Stimulated activated CD8-positive, alpha-beta memory T cell treated with anti-CD3 and anti-CD28 coated beads, Interleukin-15, amount 100 ng/mL, for 1 hour (primary cell): ENCODE measurements at places on chromosomes 12 and 14.

DNA sequence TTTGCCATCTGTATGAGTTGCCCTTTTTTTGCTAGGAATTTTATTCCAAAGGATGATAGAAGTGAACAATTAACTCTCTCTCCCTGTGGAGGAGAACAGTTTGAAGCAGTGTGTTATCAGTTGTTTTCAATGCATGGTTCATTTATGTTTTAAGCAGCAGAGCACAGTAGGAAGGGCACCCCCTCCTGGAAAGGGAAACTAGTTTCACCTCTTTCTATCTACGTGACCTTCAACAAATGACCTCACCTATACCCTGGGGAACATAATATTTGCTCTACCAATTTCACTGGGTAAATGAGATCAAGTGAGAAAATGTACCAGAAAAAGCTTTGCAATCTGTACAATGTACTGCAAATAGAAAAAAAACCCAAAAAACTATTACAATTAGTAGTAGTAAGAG lies 5.4 kb upstream of the DCP1B start:
- DNase-seq: no peak

GRCh38 chr12:52975204-52975603 lies 26.3 kb downstream of the KRT18 start:
- DNase-seq: no peak

DNA sequence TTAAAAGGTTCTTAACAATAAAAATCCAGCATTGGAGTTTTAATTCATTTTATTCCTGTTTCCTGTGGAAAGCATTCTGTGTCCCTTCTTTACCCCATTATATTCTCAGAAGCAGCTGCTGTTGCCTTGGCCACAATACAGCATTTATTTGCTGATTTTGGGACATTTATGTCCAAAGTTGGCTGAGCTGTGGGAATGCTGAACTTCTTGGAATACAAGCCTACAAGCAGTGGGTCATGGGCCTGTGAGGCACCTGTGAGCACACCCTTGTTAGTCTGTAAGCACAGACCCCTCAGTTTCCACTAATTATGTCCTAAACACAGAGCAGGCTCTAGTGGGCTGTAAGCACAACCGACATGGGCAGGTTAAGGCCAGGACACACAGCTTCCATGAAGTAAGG lies 122.2 kb upstream of the IGF1 start:
- no peak for DNase-seq

GRCh38 chr12:42039176-42039575 lies 105.5 kb downstream of the GXYLT1 start:
- no peak for DNase-seq

DNA sequence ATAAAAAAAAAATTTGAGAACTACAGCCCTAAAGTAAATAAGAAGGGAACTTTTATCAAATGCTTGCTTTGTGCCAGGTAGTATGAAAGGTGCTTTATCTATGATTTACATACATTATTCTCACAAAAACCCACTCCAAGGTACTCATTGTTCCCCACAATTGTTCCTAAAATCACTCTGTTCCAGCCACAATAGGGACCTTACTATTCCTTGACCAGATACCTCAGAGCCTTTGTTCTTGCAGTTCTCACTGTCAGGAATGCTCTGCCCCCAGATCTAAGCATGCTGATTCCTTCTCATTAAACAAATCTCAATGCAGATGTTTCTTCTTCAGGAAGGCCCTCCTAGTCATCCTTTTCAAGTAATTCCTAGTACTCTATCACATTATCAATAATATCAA lies 60.2 kb downstream of the PPP1R12A start:
- no peak for DNase-seq

GRCh38 chr12:96500693-96501092 lies 11.3 kb downstream of the CFAP54 start:
- no peak for DNase-seq

DNA sequence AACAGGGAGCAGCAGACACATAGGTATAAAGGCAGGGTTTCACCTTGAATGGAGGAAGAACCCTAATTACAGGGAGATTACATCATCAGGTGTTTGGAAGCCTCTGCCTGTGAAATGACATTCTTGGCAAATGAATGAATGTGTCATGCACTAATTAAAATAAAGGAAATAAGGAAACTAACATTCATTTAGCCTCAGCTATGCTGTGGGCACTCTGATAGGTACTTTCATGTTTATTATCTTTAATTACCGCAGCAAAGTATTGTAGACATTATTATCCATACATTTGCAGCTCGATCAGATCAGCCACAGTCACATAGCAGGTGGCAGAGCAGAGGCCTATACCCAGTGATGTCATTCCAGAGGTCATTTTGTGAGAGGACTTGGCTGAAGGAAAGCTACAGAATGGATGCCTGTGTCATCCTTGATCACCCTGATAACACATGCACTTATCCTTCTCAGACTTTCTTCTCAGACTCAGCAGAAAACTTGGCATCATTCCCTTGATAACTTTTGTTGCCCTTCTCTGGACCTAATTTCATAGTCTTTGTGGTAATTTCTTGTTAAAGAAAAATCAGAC lies 18.4 kb downstream of the ZNF664 start:
- DNase-seq: no peak

DNA sequence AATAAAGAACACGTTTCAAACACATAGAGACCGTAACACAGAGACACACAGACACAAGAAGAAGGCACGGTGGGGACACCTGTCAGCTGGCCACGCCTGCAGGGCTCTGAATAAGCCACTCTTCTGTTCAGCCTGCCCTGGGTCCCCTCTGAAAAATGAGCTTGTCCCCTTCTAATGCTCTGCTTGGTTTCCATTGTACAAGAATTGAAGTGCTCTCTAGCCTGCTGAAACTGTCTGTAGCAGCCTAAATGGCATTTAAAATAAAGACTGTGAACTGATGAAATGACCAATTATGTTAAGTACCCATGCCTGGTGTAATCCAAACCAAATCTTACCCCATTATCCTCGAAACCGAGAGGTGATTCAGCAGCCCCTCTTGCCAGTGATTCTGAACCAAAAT lies 139.8 kb downstream of the FOXN3 start:
- DNase-seq: no peak

- DNase-seq: no peak
Observed at GRCh38 chr12:49304161-49304560, 9.2 kb downstream of the PRPH start.

DNA sequence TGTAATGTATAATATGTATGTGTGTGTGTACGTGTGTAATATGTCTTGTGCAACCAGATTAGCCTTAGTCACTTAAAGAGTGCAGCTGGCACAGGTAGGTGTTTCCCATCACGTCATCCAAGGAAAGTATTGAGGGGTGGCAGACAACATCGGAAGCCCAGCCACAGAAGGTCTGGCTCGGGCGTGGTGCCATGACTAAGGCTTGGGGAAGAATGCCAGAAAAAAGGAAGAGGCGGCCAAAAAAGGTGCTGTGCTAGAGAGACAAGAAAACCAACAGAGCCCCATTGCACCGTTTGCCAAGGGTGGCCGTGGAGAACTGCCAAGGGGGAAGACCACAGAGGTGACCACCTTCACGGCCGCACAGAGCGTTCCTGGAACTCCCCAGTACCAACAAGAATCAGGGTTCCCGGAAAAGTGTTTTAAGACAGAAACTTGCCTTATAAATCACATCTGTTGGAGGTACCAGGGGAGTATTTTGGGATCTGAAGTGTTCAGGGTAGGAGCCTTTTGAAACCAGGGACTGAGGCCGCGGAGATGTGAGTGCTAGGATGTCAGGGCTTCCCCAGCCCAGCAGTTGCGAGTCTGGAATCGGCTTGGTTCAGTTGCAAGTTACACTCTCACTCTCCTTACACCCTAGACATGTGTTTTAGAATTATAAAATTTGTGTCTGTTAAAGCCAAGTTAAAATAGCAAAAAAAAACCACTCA lies 131.2 kb upstream of the DYRK2 start:
- no peak for DNase-seq

DNA sequence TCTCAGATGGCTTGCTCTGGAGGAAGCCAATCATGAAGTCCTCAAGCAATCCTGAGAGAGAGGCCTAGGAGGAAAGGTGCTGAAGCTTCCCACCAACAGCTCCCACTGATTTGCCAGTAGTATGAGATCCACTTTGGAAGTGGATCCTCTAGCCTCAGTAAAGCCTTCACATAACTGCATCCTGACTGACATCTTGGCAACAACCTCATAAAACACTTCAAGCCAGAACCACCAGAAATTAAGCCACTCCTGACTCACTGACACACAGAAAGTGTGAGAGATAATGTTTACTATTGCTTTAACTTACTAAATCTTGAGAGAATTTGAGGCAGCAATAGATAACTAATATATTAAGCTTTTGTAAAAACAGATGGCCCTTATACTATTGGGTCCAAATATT lies 11.7 kb upstream of the TMX1 start:
- DNase-seq: no peak

GRCh38 chr12:110637869-110638441 lies 24.0 kb downstream of the TCTN1 start:
- DNase-seq: no peak

GRCh38 chr14:104171029-104171697 lies 32.8 kb downstream of the KIF26A start:
- DNase-seq: no peak

- DNase-seq: no peak
Observed at GRCh38 chr12:11136075-11136474, 1.6 kb upstream of the TAS2R30 start.

DNA sequence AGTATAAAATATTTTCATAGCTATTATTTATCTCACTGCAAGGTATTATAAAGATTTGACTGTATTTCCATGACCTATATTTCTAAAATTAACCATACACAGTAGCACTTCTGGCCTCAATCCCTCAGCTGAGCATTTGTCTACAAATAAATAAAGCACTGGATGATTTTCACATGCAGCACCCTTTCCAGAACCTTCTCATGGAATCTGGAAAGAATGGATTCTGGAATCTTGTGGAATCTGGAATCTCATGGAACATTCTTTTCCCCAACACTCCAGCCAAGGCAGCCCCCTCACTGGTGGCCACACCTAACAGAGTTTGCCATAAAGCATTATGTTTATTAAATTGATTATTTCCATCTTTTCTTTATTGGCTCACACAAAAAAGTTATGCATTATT lies 199.2 kb downstream of the MSRB3 start:
- DNase-seq: no peak

- no peak for DNase-seq
Observed at GRCh38 chr12:93908846-93909567, 231.8 kb downstream of the CRADD start.

- no peak for DNase-seq
Observed at GRCh38 chr12:263574-263973, 938 bp upstream of the SLC6A13 start.

DNA sequence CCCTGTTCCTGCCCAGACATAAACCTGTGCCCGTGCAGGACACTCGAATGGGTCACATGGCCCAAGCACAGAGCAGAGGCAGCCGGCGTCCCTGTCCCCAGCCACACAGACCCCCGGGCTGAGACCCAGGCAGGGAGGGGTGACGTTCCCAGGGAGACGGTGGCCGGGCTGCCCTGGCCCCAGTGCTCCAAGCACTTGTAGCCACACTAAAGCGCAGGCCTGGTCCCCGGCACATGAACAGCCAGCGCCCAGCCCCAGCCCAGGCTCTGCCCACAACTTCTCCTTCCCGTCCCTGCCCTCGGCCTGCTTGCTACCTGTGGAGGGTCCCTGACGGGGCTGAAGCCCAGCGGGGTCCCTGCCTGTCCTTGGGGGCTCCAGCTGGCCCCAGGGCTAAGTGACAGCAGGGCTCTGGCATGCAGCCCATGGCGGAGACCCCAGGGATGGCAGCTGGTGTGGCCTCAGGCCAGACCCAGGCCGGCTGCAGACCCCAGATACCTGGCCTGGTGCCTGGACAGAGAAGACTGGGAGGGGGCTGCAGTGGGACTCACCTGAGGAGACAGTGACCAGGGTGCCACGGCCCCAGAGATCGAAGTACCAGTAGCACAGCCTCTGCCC lies 338.4 kb downstream of the TMEM121 start:
- DNase-seq: no peak

DNA sequence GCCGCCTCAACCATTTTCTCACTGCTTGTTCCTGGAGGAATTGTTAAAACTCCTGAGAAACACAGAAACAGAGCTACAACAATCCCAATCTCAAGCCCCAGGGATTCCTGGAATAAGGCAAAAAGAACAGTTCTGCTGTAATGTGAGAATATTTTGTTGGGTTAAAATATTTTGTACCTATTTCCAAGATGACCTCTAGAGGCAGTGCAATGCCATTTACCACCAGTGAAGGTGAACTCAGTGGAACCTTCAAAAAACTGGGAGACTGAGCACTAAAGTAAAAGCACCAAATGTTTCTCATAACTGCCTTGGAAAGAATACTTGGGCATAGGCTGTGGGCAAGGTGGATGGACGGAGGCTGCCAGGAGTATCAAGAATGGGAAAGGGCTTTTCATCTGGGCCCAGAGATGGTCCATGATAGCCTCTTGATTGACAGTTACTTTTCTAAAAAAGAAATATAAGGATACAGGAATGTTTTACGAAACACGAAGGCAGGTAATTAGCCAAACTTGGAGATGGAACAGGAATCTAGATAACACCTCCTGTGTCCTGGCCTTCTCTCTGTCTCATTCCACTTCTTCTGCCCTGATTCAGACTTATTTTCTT lies 334.0 kb upstream of the FLRT2 start:
- no peak for DNase-seq

- no peak for DNase-seq
Observed at GRCh38 chr12:14950982-14951746, 10.2 kb downstream of the ARHGDIB start.

- DNase-seq: no peak
Observed at GRCh38 chr12:49365542-49365941, 1.7 kb upstream of the SPATS2 start.

- DNase-seq: no peak
Observed at GRCh38 chr12:43805149-43805859, 813 bp downstream of the TWF1 start.

DNA sequence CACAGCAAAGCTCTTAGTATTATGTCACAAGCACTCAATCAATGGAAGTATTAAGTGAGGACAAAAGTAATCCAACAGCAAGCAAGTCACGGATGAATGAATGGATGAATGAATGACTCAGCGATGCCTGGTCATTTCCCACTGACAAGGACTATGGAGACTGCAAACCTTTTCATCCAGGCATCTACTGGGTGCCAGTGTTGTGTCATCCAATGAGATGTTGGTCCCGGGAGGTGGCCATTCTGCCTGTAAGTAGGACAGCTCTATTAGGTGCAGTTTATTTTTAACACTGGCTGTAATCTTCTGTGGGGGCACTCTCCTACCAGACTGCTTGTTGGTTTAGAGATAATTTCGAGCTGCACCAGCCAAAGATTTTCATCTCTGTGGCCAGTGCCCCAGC lies 39.4 kb downstream of the STAB2 start:
- DNase-seq: no peak

DNA sequence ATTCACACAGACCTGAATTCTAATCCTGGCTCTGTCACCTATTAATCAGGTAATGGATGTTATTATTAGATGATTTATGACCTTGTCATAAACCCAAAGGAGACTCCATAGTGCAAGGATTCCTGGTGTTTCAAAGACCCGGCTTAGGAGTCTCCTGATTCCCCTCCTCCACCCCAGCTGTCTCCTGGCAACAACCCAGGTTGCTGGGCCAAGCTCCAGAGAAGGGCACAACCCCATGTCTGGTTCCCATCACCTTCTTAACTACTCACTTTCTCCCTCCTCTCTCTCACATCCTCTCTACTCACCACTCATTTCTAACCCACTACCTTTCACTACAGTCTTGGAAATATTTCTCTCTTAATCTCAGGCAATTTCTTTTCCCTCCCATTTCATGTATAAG lies 41.6 kb downstream of the RHOJ start:
- DNase-seq: no peak
